RWPE1 (cell line): ENCODE measurements at places on chromosomes 4 and X.

DNA sequence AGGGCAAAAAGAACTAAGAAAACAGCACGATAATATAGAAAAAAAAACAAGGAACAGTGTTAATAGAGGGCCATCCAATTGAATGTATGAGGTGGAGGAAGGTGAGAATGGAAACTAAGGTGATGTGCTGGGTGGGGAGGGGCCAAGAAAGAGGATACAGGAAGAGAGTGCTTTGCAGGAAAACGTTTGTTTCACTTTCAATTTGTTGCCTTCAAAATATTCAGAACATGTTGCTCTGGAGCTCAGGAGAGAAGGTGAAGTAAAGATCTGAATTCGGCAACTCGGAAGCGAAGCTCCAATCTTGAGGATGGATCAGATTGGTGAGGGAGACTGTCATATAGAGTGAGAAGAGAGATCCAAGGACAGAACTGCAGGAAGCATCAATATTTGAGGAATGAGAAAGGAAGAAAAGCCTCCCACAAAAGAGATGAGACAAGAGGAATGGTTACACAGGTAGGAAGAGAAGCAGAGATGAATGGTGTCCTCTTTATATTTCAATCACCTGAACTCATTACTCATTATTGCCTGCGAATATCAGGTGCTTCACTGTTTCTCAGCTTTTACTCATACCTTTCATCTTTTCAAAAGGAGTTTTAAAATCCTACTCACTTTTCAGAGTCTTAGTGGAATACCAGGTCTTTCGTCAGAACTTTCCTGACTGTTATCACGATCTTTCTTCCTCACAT, 14.7 kb upstream of the SEC24D start:
- DNase-seq = no peak

DNA sequence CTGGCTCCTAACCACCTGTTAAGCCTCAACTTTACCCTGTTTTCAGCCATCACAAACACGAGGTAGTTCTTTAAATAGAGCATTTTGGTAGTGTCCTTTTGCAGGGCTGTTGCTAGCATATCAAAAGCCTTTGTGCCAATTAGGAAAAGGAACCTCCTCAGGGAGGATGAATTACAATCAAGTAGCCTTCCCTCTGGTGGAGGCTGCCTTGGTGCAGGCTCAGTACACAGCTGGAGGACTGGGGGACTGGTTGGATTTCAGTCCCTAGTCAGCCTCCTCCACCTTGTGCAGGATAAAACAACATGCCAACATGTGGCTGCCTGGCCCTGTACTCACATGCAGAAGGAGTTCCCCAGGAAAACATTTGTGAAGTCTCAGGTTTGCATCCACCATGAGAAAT, 53.1 kb downstream of the RASGEF1B start:
- DNase-seq = no peak

DNA sequence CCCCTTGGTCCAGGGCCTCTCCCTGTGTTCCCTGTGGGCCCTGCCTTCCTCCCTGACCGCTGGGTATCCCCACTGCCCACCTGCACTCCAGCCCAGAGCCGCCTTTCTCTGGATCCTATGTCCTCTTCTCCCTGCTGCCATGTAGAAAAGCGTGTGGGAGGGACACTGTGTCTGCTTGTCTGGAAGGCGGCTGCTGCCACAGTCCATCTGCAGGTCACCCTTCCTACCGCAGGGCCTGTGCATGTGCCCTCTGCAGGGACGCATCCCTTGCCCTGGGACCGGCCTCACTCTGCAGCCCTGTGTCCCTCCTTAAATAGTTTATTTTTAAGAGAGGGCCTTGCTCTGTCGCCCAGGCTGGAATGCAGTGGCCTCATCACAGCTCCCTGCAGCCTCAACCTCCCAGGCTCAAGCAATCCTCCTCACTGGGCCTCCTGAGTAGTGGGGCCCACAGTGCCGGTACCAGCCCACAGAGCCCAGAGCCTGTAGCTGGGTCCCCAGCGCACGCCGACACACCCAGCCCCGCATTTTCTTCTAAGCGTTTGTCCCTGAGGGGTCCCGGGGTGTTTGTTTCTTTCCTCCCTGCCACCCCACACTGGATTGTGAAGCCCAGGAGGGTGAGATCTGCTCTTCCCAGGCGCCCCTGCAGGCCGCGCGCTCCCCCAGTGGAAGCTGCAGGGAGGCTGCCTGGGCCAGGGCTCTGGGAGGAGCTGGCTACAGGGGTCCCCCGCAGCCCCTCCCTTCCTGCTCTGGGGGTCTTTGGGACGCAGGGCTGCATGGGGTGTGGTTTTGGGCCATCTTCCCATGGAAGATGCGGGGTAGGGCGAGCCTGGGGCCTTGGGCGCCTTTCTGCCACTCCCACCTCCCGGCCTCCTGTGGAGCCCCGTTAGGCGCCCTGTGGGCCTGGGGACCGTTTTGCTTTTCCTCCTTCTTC, 12.8 kb upstream of the NAT8L start:
- DNase-seq = no peak

- DNase-seq = no peak
These were observed 327.8 kb downstream of the ARHGAP10 start for GRCh38 chr4:148059617-148060180.

GRCh38 chr4:164540987-164541386, 212.9 kb upstream of the SMIM31 start:
- DNase-seq = no peak

GRCh38 chr4:140427106-140427918, at the start of gene CLGN:
TSS of gene CLGN (minus strand) at chr4:140427648. CDS start at chr4:140413078, 14,570 bp downstream.
- peak; percentile 40 for DNase-seq

DNA sequence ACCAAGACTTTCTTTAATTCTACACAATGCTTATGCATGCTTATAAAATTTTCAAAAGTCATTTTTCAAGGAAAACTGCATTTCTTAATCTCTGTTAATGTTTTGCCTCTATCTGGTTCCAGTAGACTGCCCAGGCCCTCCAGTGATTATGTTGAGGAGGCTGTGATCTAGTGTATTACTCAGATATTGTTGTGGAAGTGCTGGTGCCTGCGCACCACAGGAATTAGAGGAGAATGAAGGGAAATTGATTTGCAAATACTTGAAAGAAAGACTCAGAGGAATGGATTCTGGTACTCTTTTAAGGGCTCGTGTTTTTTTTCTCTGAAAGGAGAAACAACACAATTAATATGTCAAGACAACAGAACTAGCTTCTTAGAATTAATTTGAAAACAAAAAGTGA, 1015.1 kb downstream of the RPA4 start:
- no peak for DNase-seq

DNA sequence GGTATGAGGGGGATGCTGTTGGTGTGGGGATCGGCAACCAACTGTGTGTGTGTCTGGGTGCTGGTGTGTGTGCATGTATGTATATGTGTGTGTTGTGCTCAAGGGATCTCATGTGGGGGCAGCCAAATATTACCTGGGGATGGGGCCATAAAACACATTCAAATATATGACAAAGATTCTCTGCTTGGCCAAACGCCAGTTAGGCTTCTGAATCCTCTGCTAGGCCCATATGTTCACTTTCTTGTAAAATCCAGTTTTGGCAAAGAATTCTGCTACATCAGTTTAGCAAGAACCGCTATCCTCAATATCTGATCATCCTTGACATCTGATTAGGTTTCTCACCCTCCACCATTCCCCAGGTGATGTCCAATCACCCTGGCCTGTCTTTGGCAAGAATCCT, 106.6 kb downstream of the RASL11B start:
- DNase-seq = no peak

DNA sequence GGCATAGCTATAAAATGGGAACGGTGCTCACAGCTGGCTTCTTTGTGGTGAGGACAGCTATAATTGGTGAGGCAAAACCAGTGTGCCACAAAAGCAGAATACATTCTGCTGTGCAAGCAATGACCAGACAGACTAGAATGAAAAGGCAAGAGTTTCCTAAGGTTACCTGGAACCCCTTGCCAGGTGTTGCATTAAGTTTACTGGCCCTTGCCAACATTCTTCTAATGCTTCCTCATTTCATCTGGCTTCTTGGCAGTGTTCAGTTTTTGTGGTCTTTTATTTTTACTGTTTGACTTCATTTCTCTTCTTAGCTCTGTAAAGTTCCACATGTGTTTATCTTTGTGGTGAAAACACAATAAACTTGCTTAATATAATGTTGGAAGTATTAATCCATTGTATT, 131.4 kb downstream of the PTTG2 start:
- no peak for DNase-seq
